NCI-H2107 (cell line): ENCODE measurements at places on chromosomes 5 and 9.

- DNase-seq = no peak
These were observed 255.0 kb downstream of the DTWD2 start for GRCh38 chr5:118733394-118733793.

DNA sequence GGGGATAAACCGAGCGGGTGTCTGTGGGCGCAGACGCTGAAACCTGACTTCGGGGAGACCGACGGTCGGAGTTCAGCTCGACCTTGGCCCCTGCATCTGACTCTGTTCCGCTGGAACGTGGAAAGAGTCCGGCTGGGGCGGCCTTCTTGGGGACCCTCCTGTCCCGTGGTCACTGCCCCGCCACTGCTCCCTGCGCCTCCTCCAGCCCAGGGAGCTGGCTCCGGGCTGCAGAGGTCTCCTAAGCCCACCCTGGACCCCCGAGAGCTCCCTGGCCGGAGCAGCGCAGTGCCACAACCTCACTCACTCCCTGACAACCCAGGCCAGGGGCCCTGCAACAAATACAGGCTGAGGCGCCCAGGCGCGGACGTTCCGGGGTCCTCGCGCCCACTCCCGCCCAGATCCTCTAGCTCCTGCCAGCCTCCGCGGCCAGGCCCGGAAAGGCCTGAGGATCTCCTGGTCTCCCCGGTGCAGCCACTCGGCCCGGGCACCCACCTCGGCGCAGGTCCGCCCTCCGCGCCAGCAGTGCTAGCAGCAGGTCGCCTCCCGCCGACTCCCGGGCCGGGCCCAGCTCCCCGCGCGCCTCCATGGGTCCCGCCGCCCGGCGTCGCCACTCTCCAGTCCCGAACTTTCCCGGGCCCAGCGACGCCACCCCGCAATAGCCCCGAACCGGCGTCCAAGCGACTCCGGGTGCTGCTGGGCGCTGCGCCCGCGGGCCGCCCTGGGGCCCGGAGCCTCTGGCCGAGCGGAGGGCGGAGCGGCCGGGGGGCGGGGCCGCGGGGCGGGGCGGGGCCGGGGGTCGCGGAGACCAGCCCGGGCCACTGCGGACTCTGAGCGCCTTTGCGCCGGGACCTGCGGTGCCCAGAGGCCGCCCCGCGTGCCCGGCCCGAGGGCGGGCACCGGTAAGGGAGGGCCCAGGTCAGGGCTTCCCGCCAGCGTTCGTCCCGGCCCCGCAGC, 2.2 kb downstream of the LHX3 start:
- DNase-seq = no peak

- DNase-seq = no peak
These were observed 22.4 kb downstream of the UTP15 start for GRCh38 chr5:73587923-73588322.

DNA sequence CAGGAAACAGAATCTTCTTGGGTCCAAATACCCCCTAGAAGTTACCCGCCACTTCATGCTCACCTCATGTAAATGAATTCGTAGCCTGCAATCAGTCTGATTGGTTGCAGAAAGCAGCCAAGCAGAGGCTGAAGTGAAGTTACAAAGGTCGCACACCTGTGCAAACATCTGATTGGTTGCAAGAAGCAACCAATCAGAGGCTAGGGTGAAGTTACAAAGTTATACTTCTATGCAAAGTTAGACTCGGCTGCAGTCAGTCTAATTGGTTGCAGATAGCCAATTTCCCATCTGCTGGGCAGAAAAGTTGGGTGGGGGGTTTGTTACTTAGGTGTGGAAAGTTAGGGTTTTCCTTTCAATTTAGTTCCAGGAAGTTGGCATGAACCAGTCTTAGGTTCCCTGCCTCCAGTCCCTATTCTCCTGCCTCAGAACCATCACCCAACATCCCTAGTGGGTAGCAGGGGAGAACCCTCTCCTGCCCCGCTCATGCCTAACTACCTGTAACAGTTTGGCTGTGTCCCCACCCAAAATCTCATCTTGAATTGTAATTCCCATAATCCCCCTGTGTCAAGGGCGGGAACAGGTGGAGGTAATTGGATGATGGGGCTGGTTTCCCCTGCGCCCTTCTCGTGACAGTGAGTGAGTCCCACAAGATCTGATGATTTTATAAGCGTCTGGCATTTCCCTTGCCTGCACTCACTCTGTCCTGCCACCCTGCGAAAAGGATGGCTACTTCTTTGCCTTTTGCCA, 1.2 kb upstream of the RUSC2 start:
- DNase-seq = no peak

GRCh38 chr5:92505925-92506324, 1075.1 kb downstream of the NR2F1-AS1 start:
- DNase-seq = no peak

DNA sequence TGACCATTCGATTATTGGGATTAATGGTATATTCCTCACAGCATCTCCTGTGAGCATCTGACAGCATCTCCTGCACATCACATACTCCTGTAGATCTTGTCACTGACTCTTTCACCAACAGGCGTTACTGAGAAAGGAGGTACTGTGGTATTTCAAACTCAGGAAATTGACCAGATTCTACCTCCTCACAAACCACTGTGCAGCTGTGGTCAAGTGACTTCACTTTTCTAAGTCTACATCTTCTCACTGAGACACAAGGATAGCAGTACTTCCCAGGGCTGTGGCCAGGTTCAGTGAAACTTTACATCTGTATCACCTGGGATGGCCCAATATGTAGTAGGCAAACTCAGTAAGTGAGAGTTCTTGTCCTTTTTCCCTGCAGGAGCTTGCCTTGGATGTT, 332.3 kb upstream of the ADAMTSL1 start:
- DNase-seq = no peak

- DNase-seq = no peak
These were observed 79.1 kb upstream of the FCN1 start for GRCh38 chr9:134996591-134997530.

GRCh38 chr5:90359073-90359920, 50.3 kb downstream of the CETN3 start:
- DNase-seq = no peak

DNA sequence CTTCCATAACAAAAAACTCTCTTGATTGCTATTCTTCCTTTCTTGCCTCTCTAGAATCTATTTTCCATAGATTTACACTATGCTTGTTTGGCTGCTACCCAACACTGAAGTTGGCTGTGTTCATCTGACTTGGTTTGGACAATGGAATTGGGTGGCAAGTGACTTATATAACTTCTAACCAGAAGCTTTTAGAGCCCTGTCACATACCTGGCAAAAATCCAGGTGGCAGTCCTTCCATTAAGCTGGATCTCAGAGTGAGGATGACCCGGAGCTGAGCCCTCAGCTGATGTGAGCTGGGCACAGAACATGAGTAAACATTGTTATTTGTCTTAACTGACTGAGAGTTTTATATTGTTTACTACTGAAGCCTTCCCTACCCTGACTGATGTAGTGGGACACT, 225.7 kb downstream of the TLR4 start:
- no peak for DNase-seq

GRCh38 chr9:135105938-135106491, 18.5 kb downstream of the OLFM1 start:
- no peak for DNase-seq

DNA sequence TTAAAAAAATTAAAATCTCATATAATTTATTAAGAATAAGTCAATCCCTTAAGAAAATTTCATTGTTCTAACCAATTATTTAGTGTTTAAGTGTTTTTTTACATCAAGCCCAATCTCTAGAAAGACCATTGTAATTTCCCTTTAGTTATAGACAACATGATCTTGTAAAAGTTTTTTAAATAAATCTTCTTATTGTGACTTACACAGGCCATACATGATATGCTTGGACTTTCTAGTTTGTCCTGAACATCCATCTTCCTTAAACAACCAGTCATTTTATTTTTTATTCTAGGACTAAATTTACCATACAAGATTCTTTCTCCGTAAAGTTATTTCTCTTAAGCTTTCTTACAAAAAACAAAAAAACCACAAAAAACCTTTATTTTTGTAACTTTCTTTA, 126.5 kb upstream of the MAST4 start:
- no peak for DNase-seq

- DNase-seq = no peak
These were observed 357.0 kb downstream of the GADD45G start for GRCh38 chr9:89961616-89962341.

- no peak for DNase-seq
These were observed 53.2 kb downstream of the MVB12B start for GRCh38 chr9:126379661-126380360.

GRCh38 chr5:72488756-72489155, 18.5 kb downstream of the ZNF366 start:
- DNase-seq = no peak

- no peak for DNase-seq
These were observed 2.8 kb downstream of the NPR3 start for GRCh38 chr5:32713770-32714381.

GRCh38 chr5:176726746-176727527, 79.7 kb downstream of the TSPAN17 start:
- DNase-seq = no peak

DNA sequence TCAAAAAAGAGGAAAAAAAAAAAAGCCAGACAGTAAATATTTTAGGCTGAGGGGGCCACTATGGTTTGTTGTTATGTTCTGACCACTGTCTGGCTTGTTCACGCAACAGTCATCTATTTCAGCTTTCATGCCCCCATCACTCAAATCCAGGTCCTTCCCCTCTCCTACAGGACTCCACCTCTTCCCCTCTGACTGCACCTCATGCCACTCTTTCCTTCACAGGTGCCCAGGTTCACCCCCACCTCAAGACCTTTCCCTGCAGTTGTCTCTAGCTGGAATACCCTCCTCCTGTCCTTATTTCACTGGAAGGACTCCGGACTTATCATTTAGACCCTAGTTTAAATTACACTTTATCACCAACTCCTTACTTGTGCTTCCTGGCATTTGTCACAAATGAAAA, 3.5 kb downstream of the RPS14 start:
- no peak for DNase-seq

DNA sequence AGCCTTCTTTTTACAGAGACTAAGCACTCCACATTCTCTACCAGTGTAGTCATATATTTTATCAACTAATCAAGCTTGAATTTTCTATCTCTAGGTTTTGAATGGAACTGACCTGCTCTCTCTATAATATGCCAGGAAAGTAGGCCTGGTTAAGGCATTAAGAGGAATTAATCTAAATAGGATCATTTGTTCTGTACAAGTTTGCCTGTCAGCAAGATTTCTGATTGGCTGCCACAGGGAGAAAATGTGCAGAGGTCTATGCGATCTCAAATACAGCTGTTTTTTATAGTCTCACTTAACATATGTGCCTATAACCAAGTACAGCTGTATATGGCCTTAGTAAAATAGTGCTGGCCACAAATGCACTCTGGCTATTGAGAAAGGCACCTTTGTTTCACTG, 418.8 kb downstream of the KDM4C start:
- DNase-seq = no peak

- DNase-seq = no peak
These were observed 16.0 kb downstream of the ZNF462 start for GRCh38 chr9:106878934-106879333.

DNA sequence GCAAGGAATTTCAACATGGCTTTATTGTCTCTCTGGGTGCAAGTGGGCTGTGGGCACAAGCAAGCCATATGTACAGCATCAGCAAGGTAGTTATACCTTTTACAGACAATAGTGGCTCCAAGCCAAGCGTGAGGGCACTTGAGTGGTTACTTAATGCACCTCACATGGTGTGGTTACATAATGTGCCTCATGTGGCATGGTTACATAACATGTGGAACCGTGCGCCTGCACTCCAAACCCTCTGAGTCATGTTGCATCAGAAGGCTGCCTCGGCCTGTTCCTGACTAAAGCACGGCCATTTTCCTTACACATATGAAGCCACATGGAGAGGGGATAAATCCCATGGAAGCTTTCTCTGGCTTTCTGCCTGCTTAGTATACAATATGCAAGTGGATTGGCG, 150.9 kb downstream of the OSTF1 start:
- DNase-seq = no peak

DNA sequence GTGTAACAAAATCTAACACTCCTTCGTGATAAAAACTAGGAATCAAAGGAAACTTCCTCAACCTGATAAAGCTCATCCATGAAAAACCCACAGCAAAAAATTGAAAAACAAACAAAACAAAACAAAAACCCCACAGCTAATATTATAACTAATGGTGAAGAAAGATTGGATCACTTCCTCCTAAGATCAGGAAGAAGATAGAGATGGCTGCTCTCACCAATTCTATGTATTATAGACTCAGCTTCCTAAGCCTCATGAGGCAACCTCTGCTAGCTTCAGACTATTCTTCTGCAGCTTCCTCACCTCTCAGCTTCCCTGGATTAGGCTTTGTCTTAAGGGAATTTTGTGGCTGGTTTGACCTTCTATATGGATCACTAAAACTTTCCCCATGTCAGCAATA, 40.1 kb downstream of the PHAX start:
- no peak for DNase-seq

DNA sequence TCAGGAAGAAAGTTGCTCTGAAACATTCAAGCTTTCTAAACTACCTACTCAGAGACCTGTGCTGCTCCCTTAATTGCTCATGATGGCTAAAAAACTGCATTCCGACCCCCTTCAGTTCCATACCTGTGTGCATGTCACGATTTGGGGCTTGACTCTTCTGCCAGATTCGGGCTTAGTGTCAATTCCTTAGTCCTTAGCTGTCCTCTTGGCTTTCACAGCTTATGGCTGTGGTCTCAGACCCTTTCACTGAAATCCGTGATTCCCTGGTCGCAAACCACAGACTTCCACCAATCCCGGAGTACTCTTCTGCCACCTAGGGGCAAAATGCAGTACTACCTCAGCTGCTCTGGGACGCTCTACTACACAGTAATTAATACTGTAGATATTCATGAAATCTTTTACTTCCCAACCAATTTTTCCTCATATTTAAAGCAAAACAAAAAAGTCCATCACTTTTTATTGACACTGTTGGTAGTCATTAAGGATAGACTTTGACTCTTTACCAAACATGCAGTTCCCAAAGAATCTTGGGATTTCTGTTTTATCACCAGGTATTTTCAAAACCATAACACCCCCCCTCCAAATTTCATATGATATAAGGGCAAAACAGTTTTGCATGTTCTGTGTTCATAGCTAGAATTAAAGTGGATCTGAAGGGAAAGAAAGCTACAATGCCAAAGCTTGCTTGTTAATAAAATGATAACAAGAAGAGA, 617.4 kb downstream of the SLCO4C1 start:
- DNase-seq = peak; percentile 29

DNA sequence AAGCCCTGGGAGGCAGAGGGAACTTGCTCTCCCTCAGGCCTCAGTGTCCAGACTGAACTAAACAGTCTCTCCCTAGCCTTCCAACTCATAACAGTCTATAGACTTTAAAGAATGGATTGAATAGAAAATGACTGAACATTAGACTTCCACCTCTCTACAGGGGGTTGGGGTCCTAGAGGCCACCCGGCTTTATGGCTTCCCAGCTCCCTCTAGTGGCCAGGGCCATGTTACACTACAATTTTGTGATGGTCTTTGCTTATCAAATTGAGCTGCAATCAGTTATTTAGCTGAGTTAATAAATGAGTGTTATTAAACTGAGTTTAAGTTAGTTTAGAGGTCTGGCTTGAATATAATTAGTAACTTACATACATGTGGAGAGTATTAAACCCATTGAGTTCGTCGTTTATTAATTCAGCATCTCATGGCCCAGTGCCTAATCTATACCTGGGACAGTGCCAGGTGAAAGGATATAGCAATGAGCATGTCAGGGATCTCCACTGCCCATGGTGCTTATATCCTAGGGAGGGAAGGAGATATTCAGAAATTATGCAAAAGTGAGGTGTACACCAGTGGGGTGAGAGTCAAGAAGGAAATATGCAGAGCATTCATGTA, 105.2 kb downstream of the SH3TC2 start:
- DNase-seq = no peak
